Stimulated activated naive B cell treated with anti-CD40 and anti-IgM and Interleukin-4, amounts not matched to agents 10 μg/mL and 1 μg/mL and 100 μg/mL, for 72 hours (primary cell): ENCODE measurements at places on chromosomes 6 and 20.

DNA sequence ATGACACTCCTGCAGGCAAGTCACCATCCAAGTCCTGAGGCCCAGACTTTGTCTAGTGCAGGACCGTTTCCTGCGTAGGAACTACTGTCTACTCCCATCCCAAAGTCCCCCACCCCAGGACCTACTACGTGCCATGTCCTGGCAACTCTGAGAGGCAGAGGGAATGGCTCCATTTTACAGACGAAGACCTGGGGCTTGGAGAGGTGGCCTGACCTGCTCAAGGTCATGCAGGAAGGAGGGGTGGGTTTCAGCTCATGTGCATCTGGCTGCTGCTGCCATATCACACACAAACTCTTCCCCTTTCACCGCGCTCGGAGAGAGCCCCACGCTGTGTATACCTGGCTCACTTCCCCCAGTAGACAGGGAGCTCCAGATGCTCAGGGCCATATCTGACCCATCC is 1.2 kb upstream of the NOL4L start:
- no peak for DNase-seq

DNA sequence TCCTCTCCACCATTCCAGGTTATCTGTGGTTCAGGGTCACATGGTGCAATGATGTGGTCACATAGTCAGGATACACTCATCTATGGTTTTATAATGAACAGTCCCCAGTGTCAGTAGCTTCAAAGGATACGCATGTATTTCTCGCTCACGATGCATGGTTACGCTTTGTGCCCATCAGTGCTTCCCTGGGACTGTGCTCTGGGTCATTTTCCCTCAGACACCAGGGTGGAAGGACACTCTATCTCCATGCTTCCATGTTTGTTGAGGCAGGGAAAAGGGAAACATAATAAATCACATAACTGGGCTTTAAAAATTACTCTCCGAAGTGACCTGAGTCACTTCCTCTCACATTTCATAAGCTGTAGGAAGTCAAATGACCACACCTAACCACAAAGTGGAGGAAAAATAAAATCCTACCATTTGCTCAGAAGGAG is 394.8 kb upstream of the NOX3 start:
- DNase-seq = no peak

GRCh38 chr6:55069132-55069781 is 105.1 kb upstream of the HCRTR2 start:
- DNase-seq = no peak

GRCh38 chr6:106875782-106876321 is 98.7 kb downstream of the CD24 start:
- no peak for DNase-seq

- peak; percentile 16 for DNase-seq
Measured at GRCh38 chr20:21315138-21315537, 12.0 kb downstream of the XRN2 start.

DNA sequence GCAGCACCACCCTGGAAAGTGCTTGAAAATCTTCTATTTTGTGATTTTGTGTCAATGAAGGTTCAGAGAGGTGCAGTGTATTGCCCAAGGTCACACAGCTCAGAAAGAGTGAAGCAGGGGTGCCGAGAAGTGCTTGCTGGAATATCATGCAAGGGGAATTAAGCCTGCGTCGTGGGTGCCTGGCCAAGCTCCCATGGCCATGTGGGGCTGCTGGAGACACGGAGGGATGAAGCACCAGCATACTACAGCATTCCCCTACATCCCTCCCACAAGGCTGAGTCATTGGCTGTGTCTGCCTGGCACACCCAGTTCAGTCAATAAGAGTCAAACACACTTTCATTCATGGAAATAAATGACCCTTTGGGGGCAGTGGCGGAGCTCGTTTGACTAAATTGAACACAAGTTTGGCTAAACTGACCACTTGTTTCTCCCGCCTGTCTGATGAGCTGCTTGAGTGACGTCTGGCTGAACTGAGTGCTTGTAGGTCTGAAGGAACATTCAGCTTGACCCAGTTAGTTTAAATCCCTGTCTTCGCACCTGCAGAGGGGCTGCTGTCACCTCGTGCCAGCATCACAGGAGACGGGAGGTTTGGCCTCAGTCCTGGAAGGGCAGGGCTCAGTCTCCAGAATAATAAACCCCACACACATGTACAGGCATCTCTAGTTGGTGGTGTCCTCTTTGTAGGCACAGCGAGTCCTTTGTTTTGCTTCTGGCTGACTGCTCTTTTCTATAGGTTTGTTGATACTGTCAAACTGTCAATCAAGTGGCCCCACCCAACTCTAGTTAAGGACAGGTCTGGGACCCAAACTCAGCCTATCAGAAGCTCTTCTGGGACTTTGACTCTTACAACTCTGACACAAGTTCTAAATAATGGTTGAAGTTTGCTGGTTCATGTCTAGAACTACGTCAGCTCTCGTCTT is 8.4 kb upstream of the TGM2 start:
- no peak for DNase-seq

DNA sequence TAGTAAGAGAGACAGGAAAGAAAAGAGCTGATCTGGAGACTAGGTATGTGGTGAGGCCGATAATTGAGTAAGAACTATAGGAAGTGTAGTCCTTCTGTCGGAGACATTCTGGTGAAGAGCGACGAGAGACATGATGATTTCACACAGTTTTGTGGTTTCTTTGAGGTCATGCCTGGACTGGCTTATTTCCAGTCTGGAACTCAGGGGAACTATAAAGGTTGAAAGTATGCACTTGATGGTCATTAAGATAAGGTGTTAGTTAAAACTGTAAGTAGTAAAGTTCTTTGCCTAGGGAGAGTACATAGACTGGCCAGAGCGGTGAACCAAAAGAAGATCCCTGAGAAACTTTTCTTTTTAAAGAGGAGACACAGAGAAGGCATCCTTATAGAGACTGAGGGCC is 68.8 kb downstream of the RFX6 start:
- DNase-seq = no peak
